ENCODE measurements at places on chromosomes 11 and 22.

- no peak for DNase-seq
Measured at GRCh38 chr11:36304351-36304750, 8.3 kb downstream of the PRR5L start.

DNA sequence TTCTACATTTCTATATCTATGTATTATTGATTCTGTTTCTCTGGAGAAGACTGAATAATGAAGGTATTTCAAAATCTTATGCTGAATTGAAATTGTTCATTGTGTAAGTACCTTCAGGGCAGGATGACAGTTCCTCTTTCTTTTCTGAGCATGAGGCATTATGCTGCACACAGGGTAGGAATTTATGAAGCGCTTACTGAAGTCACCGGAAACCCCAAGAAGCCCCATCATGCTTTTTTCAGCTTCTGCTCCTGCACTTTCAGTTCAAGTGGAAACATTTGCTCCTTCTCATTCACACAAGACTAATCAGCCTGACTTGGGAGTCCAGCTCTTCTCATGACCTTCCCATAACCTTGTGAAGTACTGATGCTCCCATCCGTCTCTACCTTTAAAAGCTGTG is 314.7 kb upstream of the SORL1-AS1 start:
- peak; percentile 6 for DNase-seq

- DNase-seq = no peak
Measured at GRCh38 chr22:22939588-22940368, 52.2 kb downstream of the IGLL5 start.

DNA sequence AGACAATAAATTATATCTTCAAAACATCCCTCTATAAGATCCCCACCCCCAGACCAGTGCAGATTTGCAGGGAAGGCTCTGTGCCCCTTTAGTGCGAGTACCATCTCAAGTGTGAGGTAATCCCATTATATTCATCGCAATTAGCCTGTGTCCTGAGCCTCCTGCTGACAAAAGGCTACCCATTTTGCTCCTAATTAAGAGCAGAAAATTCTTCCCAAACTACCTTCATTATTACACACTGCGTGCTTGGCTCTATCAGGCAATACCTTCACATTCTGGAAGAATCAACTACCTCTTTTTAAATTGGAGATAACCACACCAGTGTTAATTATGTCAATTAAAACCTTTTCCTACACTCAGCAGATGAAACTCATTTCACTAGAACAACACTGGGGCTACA is 1133.4 kb upstream of the CCDC90B start:
- no peak for DNase-seq

DNA sequence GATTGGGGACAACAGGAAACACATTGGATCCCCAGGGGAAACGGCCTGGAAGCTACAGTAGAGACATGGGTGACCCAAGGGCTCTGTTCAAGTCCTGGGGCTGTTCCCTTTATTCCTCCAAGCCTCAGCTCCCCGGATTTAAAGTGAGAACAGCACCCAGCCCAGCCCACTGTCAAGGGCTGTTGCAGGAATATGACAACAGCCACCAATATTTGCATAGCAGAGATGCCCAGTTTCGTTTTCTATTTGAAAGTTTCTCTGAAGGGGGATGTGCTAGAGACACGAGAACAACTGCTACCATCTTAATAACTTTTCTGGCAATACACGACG is 81.1 kb upstream of the WNT7B start:
- peak; percentile 50 for DNase-seq

GRCh38 chr22:30335236-30335635 is 8.5 kb upstream of the TBC1D10A start:
- DNase-seq = no peak

DNA sequence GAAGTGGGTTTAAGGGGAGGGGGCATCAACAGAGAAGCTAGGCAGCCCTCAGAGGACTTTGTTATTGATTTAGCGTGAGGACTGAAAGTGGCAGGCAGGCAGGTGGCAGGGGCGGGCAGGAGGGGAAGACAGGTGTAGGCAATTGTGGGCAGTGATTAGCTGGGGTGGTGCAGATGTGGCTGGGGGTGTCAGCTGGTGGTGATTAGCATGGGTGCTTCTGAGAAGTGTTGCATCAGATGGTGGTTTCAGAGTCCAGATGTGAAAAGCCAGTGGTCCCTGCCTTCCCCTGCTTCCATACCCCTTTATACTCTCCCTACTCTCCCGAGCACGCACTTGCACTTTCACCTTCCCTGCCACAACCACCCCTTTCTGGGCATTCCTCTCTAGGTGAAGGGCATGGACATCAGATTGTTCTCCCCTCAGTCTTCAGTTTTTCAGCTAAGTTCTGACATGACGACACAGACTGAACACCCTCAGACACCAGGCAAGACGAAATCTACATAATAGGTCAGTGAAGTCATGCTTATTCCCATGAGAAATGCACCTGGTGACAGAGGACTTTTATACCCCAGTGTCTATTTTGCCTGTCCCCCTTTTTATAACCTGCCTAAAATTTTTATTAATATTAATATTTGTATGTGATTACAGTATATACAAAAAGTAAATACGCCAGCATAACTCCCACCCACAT is 435.7 kb upstream of the CADM1 start:
- no peak for DNase-seq

GRCh38 chr11:128739589-128739988 is 45.7 kb downstream of the FLI1 start:
- no peak for DNase-seq

Measured in activated CD8-positive, alpha-beta T cell treated with anti-CD3 and anti-CD28 coated beads for 36 hours (primary cell).